ENCODE measurements at places on chromosomes 1 and 21. TPM values are rescaled to one million over a fixed set of nuclear protein-coding genes. Genes with fewer than 3 reads are reported as not detected.

DNA sequence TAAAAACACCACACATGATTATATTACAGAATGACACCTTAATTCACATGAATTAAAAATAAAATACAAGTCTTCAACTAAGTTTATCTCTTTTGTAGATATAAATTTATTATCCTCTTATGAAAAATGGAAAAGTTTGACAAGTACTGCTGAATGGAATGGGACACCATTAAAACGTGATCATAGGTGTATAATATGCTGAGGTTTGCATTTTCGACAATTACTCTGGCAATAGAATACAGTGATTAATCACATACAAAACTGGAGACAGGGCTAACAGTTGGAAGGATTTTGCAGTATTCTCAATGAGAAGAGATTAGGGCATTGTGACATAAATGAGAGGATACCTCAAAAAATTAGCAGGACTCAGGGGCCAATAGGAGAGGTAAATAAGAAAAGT, 17.1 kb upstream of the PLPPR4 start:
- no peak for DNase-seq
- no peaks in the 10 kb centered on the region for H3K36me3 ChIP-seq
- H3K4me3 ChIP-seq: no peak overlapping the region
- no peak overlapping the region for H3K27ac ChIP-seq
- H3K4me1 ChIP-seq: no peaks in the 10 kb centered on the region

Gene CNR2
- total RNA-seq: 0.05 TPM

Gene HSPA6
- 4.9 TPM for total RNA-seq

DNA sequence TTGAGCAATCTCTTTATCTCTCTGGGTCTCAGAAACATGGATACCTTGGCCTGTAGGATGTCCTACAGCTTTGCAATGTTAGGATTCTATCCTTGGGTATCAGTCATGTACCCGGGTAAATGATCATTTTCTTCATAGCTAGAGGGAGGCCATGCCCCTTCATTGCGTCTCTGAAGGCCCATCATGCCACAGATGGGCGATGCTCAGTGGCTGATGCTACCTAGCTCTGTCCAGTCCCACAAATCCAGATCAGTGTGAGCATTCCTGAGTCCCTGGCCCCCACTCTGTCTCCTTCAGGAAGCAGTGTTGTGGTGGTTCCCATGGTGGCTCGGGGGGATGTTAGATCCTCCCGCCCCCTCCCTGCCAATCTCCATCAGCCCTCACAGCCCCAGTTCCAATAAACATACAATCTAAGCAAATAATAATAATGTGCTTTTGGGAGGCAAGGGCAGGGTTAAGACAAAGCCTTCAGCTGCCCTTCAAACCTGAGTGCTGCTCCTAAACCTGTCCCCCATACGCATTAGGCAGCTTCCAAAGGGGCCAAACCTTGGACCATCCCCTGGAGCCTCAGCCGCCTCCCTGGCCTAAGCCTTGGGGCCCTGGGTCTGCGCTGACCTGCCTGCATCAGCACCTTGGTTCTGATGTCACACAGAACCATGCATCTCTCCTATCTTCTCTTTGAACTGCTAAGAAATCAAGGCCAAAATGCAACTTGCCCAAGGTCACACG, 681 bp upstream of the GPR61 start:
- no peaks in the 10 kb centered on the region for H3K36me3 ChIP-seq
- DNase-seq: no peak
- no peaks in the 10 kb centered on the region for H3K4me1 ChIP-seq
- peaks cover 2% of the 10 kb centered on the region for H3K27me3 ChIP-seq
- no peak overlapping the region for H3K27ac ChIP-seq

- H3K4me3 ChIP-seq: no peak overlapping the region
- no peaks in the 10 kb centered on the region for H3K4me1 ChIP-seq
- H3K27ac ChIP-seq: no peak overlapping the region
- no peaks in the 10 kb centered on the region for H3K27me3 ChIP-seq
- H3K36me3 ChIP-seq: no peaks in the 10 kb centered on the region
- DNase-seq: no peak
These were observed 58.9 kb upstream of the TRABD2B start for GRCh38 chr1:48055876-48056764.

Gene AK4
- total RNA-seq: 109 TPM

GRCh38 chr1:57307392-57308170, 116.3 kb downstream of the DAB1 start:
- peak overlapping the region; percentile 28 for H3K4me3 ChIP-seq
- peak; percentile 79 for DNase-seq
- H3K27ac ChIP-seq: peak overlapping the region; percentile 15
- H3K36me3 ChIP-seq: peaks cover 5% of the 10 kb centered on the region

Gene KRTAP12-2
- total RNA-seq: not detected

DNA sequence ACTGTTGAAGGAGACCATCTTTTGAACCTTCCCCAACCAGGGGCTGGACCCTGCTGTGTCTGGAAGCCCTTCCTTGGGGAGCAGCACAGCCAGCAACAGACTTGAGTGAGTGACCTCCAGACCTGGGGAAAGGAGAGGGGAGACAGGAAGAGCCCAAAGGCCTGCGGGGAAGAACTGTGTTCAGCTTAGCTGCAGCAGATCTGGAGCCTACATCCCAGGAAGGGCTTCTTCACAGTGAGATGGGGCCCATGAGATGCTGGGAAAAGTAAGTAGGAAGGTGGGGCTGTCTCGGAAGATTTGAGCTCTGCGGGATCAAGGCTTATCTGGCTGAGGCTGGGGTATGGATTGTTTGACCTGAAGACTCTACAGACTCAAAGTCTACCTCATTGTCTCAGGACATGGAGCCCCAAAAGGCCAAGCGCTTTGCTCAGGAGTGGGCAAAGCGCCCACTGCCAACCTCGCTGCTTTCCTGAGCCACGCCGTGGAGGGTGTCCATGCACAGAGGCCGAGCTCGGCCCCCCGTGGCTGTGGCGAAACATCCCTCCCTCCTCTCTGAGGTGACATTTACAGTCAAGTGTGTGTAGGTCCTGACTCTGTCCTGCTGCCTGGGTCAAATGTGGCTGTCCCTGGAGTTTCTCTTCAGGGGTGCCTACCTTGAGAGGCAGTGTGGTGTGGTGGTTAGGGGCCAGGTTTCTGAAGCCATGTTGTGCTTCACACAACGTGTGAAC, 24.5 kb downstream of the SPOCD1 start:
- no peak overlapping the region for H3K27ac ChIP-seq
- no peaks in the 10 kb centered on the region for H3K36me3 ChIP-seq
- H3K4me1 ChIP-seq: peaks cover 7% of the 10 kb centered on the region
- H3K4me3 ChIP-seq: no peak overlapping the region

DNA sequence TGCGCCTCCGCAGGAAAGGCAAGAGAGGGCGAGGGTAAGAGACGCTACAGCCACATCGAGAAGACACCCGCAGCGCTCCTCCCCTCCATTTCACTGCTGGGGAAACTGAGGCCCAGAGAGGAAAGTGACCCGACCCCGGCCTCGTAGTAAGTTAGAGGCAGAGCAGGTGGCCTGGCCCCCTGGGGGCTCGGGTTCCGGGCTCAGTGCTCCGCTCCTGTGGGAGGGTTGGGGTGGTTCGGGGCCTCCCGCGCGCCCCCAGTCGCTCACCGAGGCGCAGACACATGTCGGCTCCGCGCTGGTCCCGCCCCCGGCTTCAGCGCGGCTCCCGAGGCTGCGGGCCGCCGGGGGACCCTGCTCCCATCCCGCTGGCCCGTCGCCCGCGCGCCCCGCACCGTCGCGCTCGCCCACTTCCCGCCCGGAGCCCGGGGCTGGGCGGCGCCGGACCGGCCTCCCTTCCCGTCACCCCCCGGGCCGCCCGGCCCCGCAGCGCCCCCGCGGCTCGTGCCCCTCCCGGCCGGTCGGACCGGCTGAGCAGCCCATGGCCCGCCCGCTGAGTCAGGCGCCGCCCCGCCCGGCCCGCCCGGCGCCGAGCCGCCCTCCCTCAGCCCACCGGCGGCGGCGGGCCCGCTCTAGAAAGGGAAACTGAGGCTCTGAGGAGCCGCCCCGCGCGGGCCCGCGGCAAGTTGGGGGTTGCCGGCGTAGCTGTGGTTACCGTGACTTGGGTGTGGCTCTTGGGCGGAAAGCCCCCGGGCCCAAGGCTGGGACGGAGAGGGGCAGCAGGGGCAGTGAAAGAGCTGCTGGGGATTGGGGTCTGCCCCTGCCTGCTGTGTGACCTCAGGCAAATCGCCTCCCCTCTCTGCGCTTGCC, at the start of gene TMEM54:
TMEM54 (minus strand) TSS at position 434 of the 867 bp plus-strand sequence; CDS start at position 283, 151 bp downstream.
- H3K36me3 ChIP-seq: no peaks in the 10 kb centered on the region
- H3K27me3 ChIP-seq: peaks cover 53% of the 10 kb centered on the region
- no peak for DNase-seq
- no peak within 1 kb of the TSS for H3K27ac ChIP-seq
- H3K4me1 ChIP-seq: no peaks in the 10 kb centered on the region
